ENCODE measurements at places on chromosomes 6 and 20.

DNA sequence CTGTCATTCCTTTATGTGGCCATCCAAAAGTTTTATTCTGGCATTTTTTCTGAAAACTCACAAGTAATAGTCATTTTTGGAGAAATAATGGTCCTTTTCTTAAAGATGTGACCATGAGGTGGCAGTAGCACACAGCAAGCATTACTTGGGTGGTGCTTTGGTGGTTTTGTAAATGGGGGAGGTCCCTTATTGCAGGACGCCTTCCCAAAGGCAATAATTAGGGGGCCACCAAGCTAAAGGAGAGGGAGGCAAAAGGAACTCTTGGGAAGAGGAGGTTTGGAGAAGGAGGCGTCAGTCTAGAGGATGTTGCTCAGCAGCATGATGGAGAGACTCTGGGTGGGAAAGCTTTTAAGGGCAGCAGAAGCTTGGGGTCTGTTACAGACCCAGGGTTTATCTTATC lies 422.6 kb upstream of the MMS22L start:
- DNase-seq = no peak

- no peak for DNase-seq
Observed at GRCh38 chr6:149368065-149368464, 32.0 kb upstream of the SUMO4 start.

DNA sequence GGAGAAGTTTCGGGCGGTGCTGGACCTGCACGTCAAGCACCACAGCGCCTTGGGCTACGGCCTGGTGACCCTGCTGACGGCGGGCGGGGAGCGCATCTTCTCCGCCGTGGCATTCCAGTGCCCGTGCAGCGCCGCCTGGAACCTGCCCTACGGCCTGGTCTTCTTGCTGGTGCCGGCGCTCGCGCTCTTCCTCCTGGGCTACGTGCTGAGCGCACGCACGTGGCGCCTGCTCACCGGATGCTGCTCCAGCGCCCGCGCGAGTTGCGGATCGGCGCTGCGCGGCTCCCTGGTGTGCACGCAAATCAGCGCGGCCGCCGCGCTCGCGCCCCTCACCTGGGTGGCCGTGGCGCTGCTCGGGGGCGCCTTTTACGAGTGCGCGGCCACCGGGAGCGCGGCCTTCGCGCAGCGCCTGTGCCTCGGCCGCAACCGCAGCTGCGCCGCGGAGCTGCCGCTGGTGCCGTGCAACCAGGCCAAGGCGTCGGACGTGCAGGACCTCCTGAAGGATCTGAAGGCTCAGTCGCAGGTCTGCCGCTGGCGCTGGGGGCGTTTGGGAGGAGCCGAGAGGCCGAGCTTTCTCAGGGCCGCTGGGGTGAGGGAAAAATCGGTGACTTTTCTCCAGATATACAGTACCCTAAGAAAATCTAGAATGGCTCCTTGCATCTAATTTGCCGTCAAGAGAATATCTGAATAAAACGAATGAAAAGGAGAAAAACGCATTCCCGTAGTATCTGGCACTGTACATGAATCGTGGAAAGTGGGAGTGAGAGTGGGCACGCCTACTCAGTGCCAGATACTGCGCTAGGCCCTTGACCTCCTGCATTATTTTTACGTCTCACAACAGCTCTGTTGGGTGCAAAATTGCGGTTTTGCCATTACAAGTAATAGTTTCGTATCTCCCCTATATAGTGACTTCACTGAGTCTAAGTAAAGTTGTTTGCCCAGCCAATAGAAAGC lies 1.0 kb downstream of the CALHM6 start:
- peak; percentile 39 for DNase-seq

- DNase-seq = no peak
Observed at GRCh38 chr6:32843331-32843978, 392 bp downstream of the PSMB8 start.

GRCh38 chr6:117601811-117602150 lies 530 bp downstream of the GOPC start:
- DNase-seq = peak; percentile 13

- peak; percentile 61 for DNase-seq
Observed at GRCh38 chr6:83707829-83708545, 914 bp downstream of the SNAP91 start.

DNA sequence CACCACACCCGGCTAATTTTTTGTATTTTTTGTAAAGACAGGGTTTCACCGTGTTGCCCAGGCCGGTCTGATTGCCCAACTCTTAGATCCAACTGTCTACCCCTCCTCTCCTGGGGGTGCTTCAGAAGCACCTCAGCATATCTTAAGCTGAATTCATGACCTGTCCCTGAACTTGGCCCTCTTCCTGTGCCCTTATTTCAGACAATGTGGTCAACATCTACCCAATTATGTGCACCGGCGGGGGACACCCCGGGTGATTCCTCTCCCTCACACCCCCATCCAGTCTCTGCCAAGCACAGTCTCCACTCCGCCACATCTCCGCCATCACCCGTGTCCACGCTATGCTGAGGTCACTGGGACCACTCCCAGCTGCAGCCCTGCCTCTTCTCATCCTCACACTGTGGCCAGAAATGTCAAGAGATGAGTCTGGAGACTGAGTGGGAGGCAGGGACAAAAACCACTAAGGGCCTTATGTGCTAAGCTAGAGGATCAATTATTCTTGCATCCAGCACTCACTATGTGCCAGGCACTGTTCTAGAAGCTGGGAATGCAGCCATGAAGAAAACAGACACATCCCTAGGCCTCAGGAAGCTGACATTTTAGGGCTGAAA lies 111.9 kb downstream of the ARMC2 start:
- no peak for DNase-seq

DNA sequence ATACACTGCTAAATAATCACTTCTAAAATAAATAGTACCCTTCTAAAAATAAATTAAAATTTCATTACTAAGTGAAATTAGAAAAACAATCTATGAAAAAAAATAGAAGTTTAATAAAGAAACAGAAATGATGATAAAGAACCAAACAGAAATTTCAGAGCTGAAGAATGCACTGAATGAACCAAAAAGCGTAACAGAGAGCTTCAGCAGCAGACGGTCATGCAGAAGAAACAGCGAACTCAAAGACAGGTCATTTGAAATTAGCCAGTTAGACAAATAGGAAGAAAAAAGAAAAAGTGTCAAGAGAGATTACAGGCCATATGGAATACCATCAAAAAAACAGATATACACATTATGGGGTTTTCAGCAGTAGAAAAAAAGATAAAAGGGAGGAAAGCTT lies 706.7 kb downstream of the TBC1D32 start:
- no peak for DNase-seq

GRCh38 chr6:163547287-163547686 lies 132.8 kb downstream of the QKI start:
- DNase-seq = no peak

GRCh38 chr20:63695424-63696305 lies 787 bp upstream of the TNFRSF6B start:
- no peak for DNase-seq
